ENCODE measurements at places on chromosomes 16 and 17. TPM values are rescaled to one million over a fixed set of nuclear protein-coding genes. Genes with fewer than 3 reads are reported as not detected.

DNA sequence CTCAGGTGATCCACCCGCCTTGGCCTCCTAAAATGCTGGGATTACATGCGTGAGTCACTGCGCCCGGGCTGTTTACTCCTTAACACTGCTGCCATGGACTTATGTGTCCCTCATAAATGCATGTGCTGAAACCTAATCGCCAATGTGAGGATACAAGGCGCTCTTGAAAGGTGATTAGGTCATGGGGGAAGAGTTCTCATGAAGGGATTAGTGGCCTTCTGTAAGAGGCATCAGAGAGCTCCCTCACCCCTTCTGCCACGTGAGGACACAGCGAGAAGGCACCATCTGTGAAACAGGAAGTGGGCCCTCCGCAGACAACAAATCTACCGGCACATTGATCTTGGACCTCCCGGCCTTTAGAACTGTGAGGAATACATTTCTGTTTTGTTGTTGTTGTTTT lies 19.1 kb downstream of the ITPRIPL2 start:
- no peaks in the 10 kb centered on the region for H3K27me3 ChIP-seq
- H3K4me3 ChIP-seq = no peak overlapping the region
- peaks cover 36% of the 10 kb centered on the region for H3K4me1 ChIP-seq
- DNase-seq = peak; percentile 28
- H3K36me3 ChIP-seq = no peaks in the 10 kb centered on the region
- peak overlapping the region; percentile 78 for H3K27ac ChIP-seq

TUFM gene
- 196 TPM for total RNA-seq

- no peaks in the 10 kb centered on the region for H3K27me3 ChIP-seq
- no peaks in the 10 kb centered on the region for H3K36me3 ChIP-seq
- no peaks in the 10 kb centered on the region for H3K4me1 ChIP-seq
- no peak overlapping the region for H3K4me3 ChIP-seq
- no peak overlapping the region for H3K27ac ChIP-seq
These were observed 142.0 kb upstream of the RCVRN start for GRCh38 chr17:10046786-10047785.

DNA sequence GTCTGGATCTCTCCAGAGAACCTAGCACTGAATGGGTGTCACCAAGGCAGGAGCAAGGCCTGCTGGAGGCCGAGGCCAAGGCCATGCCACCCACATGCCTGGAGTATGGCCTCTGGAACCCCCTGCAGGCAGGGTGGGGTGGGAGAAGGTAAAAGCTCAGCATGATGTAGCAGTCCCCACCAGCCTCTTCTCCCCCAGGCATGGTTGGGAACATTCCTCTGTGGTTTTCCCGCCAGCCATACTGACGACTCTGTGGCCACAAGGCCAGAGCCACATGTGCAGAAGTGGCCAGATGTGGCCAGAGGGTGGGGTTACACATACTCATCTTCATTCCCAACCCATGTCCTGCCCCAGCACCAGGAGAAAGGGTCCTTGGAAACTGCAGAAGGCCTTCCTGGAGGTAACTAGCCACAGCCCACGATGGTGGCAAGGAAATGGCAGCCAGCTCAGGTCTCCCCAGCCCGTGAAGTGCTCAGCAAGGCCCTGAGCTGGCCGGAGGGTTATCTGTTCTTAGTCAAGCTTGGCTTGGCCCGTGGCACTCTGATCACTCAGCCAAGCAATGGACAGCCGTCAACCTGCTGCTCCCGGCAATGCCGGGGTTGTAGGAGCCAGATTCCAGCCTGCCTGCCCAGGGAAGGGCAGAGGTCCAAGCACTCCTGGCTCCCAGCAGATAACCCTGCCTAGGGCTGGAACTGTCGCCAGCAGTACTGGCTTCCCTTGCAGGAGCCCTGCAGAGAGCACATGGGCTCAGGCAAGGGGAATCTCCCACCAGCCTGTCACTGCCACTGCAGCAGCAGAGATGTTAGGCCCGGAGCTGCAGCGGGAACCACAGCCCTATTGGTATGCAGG lies 26.1 kb downstream of the HDAC5 start:
- peaks cover 74% of the 10 kb centered on the region for H3K4me1 ChIP-seq
- DNase-seq = peak; percentile 90
- peak overlapping the region; percentile 92 for H3K27ac ChIP-seq
- H3K4me3 ChIP-seq = no peak overlapping the region
- H3K27me3 ChIP-seq = no peaks in the 10 kb centered on the region
- no peaks in the 10 kb centered on the region for H3K36me3 ChIP-seq

GRCh38 chr17:80035937-80036714 lies at the start of gene CCDC40:
Gene CCDC40 (plus strand): TSS chr17:80036642. CDS start chr17:80036663, 21 bp downstream.
- peaks cover 10% of the 10 kb centered on the region for H3K27me3 ChIP-seq
- H3K4me1 ChIP-seq = peaks cover 11% of the 10 kb centered on the region
- peak within 1 kb of the TSS; percentile 78 for H3K4me3 ChIP-seq
- no peaks in the 10 kb centered on the region for H3K36me3 ChIP-seq

TRAF7 gene
- 57.3 TPM for total RNA-seq

CTRB2 gene
- not detected for total RNA-seq

UNC119 gene
- total RNA-seq = 10.2 TPM

DNA sequence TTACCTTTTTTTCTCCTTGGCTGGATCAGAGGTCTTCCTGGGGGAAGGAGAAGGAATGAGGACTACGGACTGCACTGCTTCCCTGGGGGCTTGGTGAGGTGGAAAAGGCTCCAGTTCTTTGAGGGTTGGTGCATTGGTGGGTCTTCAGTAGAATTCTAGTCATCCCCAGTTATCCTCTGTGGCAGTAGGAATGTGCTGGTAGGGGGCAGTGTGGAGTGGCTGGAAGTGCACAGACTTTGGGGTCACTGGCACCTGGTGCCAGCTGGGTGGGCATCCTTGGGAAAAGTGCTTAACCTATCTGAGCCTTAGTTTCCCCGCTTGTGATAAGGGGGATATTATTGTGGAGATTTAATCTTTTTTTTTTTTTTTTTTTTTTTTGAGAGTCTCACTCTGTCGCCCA lies 6.3 kb downstream of the TAC4 start:
- H3K36me3 ChIP-seq = no peaks in the 10 kb centered on the region
- H3K27me3 ChIP-seq = no peaks in the 10 kb centered on the region
- no peak overlapping the region for H3K27ac ChIP-seq
- H3K4me3 ChIP-seq = no peak overlapping the region

ADAD2 gene
- not detected for total RNA-seq

- H3K4me1 ChIP-seq = peaks cover 13% of the 10 kb centered on the region
- H3K36me3 ChIP-seq = peaks cover 38% of the 10 kb centered on the region
- H3K27ac ChIP-seq = peak overlapping the region; percentile 67
- H3K4me3 ChIP-seq = no peak overlapping the region
These were observed 9.3 kb downstream of the BBS2 start for GRCh38 chr16:56510544-56510943.

GRCh38 chr17:66302761-66303626 lies 581 bp downstream of the PRKCA start:
- peak; percentile 67 for DNase-seq
- H3K36me3 ChIP-seq = no peaks in the 10 kb centered on the region
- no peaks in the 10 kb centered on the region for H3K27me3 ChIP-seq

AOC2 gene
- 1.2 TPM for total RNA-seq

DNA sequence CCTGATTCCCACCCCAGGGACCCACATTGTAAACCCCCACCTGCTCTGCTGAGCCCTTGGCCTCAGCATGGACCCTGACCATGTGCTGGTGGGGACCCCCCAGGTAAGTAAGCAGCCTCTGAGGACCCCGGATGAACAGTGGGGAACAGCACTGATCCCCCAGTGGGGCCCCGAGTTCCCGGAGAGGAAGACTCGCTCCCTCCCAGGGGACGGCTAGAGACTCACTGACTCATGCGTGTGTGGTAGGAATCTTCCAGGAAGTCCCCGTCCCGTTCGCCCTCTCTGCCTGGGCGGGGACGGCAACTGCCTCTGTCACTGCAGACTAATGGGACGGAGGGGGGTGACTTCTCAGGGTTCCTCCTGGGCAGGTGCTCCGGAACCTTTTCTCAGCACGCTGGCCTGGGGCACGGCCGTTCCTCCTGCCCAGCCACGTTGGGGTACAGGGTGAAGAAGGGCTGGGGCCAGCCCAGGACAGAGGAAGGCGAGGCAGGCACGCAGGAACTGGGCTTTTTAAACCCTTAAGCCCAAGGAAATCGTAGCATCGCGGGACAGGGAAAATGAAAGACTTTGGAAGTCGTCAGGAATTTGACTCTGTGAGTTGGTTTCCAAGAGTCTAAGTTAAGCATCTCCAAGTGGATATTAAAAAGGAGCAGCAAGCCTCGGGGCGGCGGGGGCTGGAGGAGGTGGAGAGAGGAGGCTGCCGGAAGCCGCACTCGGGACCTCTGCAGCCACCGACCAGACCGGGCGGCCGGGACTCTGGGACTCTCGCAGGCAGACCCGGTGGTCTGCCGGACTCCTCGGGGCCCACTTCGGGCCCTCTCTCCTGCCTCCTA lies 178.7 kb downstream of the SEC14L1 start:
- peaks cover 61% of the 10 kb centered on the region for H3K4me1 ChIP-seq
- H3K27ac ChIP-seq = peak overlapping the region; percentile 87
- no peaks in the 10 kb centered on the region for H3K36me3 ChIP-seq
- H3K27me3 ChIP-seq = no peaks in the 10 kb centered on the region
- peak overlapping the region; percentile 72 for H3K4me3 ChIP-seq

LITAFD gene
- not detected for total RNA-seq

GRCh38 chr16:87006789-87007745 lies 310.1 kb downstream of the C16orf95 start:
- H3K36me3 ChIP-seq = no peaks in the 10 kb centered on the region
- H3K4me3 ChIP-seq = no peak overlapping the region
- H3K27ac ChIP-seq = no peak overlapping the region
- H3K27me3 ChIP-seq = no peaks in the 10 kb centered on the region
- DNase-seq = no peak

RAMP2 gene
- 31.2 TPM for total RNA-seq

RNU2-1 gene
- not detected for total RNA-seq

FLOT2 gene
- total RNA-seq = 33.6 TPM

CD7 gene
- total RNA-seq = 1.7 TPM

- H3K4me3 ChIP-seq = no peak overlapping the region
- no peaks in the 10 kb centered on the region for H3K36me3 ChIP-seq
- peaks cover 100% of the 10 kb centered on the region for H3K27me3 ChIP-seq
- H3K4me1 ChIP-seq = peaks cover 34% of the 10 kb centered on the region
- no peak overlapping the region for H3K27ac ChIP-seq
These were observed 5.4 kb upstream of the LHX1 start for GRCh38 chr17:36931697-36932382.

- no peak for DNase-seq
- H3K27me3 ChIP-seq = no peaks in the 10 kb centered on the region
- H3K4me3 ChIP-seq = no peak overlapping the region
- no peak overlapping the region for H3K27ac ChIP-seq
- no peaks in the 10 kb centered on the region for H3K4me1 ChIP-seq
These were observed 12.6 kb upstream of the UQCRC2 start for GRCh38 chr16:21940570-21940969.

- no peaks in the 10 kb centered on the region for H3K27me3 ChIP-seq
- DNase-seq = no peak
- H3K36me3 ChIP-seq = no peaks in the 10 kb centered on the region
- H3K4me3 ChIP-seq = no peak overlapping the region
These were observed 3.3 kb upstream of the RSAD1 start for GRCh38 chr17:50475362-50475761.

- no peak overlapping the region for H3K27ac ChIP-seq
- no peaks in the 10 kb centered on the region for H3K36me3 ChIP-seq
- no peaks in the 10 kb centered on the region for H3K4me1 ChIP-seq
- DNase-seq = no peak
These were observed 616 bp downstream of the CCDC182 start for GRCh38 chr17:57744195-57745170.

GRCh38 chr17:46171939-46172338 lies 21.3 kb downstream of the KANSL1 start:
- no peaks in the 10 kb centered on the region for H3K27me3 ChIP-seq
- no peak overlapping the region for H3K27ac ChIP-seq
- no peak for DNase-seq
- peaks cover 88% of the 10 kb centered on the region for H3K4me1 ChIP-seq
- peaks cover 17% of the 10 kb centered on the region for H3K36me3 ChIP-seq

GRCh38 chr16:74562117-74562516 lies 44.8 kb downstream of the GLG1 start:
- H3K4me1 ChIP-seq = peaks cover 51% of the 10 kb centered on the region
- no peak for DNase-seq
- H3K27ac ChIP-seq = peak overlapping the region; percentile 65
- H3K36me3 ChIP-seq = no peaks in the 10 kb centered on the region
- no peak overlapping the region for H3K4me3 ChIP-seq
- no peaks in the 10 kb centered on the region for H3K27me3 ChIP-seq

All from gastrocnemius medialis (tissue), 4 donors.